ENCODE measurements at places on chromosomes 1 and 21. TPM values are rescaled to one million over a fixed set of nuclear protein-coding genes. Genes with fewer than 3 reads are reported as not detected.
A peak's percentile ranks its signal among the peaks of the same experiment; 100 is the strongest.

The IL10RB gene
- total RNA-seq, result 10.7 TPM

The OLFM3 gene
- not detected for total RNA-seq

The AADACL4 gene
- not detected for total RNA-seq

The PLA2G2A gene
- total RNA-seq, result 0.35 TPM

The FCRLA gene
- total RNA-seq, result not detected

DNA sequence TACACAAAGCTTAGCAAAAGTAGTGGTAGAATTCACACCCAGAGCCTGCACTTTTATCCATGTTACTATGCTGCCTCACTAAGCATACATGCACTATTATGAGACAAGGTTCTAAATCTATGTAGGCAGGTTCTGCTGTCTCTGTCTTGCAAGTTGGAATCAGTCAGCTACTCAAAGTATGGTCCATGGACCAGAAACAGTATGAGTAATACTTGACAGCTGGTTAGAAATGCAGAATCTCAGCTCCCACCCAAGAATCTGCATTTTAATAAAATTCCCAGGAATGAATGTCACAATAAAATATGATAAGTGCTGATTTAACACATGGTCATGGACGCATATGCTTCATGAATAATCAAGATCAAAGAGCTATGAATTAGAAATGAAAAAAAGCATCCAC lies 50.5 kb downstream of the DSCAM start:
- no peak for DNase-seq
- H3K27ac ChIP-seq, result no peak overlapping the region
- H3K4me1 ChIP-seq, result no peaks in the 10 kb centered on the region
- H3K36me3 ChIP-seq, result no peaks in the 10 kb centered on the region
- H3K27me3 ChIP-seq, result no peaks in the 10 kb centered on the region

GRCh38 chr1:174023440-174023839 lies 1.3 kb upstream of the RC3H1 start:
- no peaks in the 10 kb centered on the region for H3K36me3 ChIP-seq
- no peaks in the 10 kb centered on the region for H3K27me3 ChIP-seq
- H3K27ac ChIP-seq, result no peak overlapping the region
- H3K4me1 ChIP-seq, result peaks cover 35% of the 10 kb centered on the region

GRCh38 chr1:62436039-62436465 lies 797 bp upstream of the USP1 start:
- peaks cover 27% of the 10 kb centered on the region for H3K4me1 ChIP-seq
- no peaks in the 10 kb centered on the region for H3K27me3 ChIP-seq
- DNase-seq, result no peak
- H3K36me3 ChIP-seq, result no peaks in the 10 kb centered on the region
- peak overlapping the region; percentile 77 for H3K4me3 ChIP-seq

DNA sequence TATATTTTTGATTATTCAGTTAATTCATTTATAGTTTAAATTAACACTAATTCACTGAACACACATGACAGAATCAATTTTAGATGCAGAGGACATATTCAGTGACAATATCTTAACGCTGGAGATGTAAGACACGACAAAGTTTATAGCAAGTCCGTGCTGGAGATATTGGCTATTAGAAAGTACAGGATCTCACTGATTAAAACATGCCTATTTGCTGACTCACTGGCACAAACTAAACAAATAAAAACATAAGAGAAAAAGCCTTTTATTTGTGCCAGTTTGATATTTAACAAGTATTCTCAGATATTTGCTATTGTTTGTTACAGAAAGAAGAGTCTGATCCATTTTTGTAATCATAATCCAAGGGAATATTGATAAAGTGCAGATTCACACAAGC lies 1122.9 kb upstream of the B3GALT2 start:
- H3K36me3 ChIP-seq, result no peaks in the 10 kb centered on the region
- no peaks in the 10 kb centered on the region for H3K4me1 ChIP-seq
- no peak overlapping the region for H3K27ac ChIP-seq
- no peak overlapping the region for H3K4me3 ChIP-seq
- DNase-seq, result no peak

DNA sequence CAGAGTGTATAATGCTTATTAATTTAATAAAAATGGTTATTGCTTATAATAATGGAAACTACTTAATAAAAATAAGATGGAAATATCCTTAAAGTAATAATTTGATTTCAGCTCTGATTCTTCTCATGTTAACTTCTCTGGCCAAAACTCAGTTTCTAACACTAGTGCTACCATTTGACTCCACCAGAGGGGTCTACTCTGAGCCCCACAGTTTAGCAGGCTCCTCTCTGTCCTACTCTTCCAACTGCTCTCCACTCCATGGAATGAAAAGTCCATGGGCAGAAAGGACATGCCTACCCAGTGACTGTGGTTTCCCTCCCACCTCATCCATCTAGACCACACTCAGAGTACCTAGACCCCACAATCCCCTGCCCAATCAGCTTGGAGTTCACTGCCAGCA lies 489.1 kb upstream of the CAMK1G start:
- no peaks in the 10 kb centered on the region for H3K36me3 ChIP-seq
- no peaks in the 10 kb centered on the region for H3K4me1 ChIP-seq
- DNase-seq, result no peak
- no peak overlapping the region for H3K27ac ChIP-seq

- H3K4me1 ChIP-seq, result no peaks in the 10 kb centered on the region
- no peak overlapping the region for H3K4me3 ChIP-seq
- no peaks in the 10 kb centered on the region for H3K27me3 ChIP-seq
- H3K36me3 ChIP-seq, result no peaks in the 10 kb centered on the region
- no peak overlapping the region for H3K27ac ChIP-seq
Measured at GRCh38 chr1:237901299-237901934, 10.7 kb upstream of the ZP4 start.

GRCh38 chr1:223033658-223034057 lies 109.4 kb downstream of the TLR5 start:
- H3K27me3 ChIP-seq, result no peaks in the 10 kb centered on the region
- DNase-seq, result no peak
- H3K4me3 ChIP-seq, result no peak overlapping the region
- no peak overlapping the region for H3K27ac ChIP-seq
- no peaks in the 10 kb centered on the region for H3K4me1 ChIP-seq

- no peak overlapping the region for H3K4me3 ChIP-seq
- no peaks in the 10 kb centered on the region for H3K4me1 ChIP-seq
- no peak overlapping the region for H3K27ac ChIP-seq
Measured at GRCh38 chr1:172838680-172839313, 179.9 kb downstream of the FASLG start.

DNA sequence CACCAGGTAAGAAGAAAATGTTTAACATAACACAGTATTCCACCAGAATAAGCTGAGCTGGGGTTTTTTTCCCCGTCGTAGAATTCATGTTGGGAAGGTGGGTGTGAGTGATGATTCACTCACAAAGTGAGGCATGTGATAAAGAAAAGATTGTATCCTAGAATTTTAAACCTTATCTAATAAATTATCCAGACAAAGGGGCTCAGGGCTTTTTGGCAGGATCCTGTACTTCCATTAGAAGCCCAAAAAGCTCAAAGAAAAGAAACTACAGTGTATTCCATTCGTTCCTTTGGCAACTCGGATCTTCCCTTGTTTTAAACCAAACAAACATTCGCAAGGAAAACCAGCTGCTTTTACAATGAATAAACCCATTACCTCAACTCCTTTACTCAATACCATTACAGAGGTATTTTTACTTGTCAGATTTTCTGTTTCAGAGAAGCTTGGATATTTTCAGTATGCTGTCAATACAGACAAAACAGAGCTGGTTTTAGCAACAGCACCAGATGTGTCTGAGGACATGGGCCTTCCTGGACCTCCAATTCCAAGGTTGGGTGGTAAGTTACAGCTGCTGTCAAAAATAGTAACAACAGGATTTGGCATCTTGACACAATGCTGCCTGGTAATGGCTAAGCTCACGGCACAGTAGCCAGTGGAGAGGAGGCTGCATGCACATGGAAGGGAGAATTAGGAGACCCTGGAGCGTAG lies 159.9 kb upstream of the RUNX1 start:
- no peaks in the 10 kb centered on the region for H3K36me3 ChIP-seq
- peaks cover 21% of the 10 kb centered on the region for H3K27me3 ChIP-seq
- no peak for DNase-seq
- peaks cover 14% of the 10 kb centered on the region for H3K4me1 ChIP-seq

DNA sequence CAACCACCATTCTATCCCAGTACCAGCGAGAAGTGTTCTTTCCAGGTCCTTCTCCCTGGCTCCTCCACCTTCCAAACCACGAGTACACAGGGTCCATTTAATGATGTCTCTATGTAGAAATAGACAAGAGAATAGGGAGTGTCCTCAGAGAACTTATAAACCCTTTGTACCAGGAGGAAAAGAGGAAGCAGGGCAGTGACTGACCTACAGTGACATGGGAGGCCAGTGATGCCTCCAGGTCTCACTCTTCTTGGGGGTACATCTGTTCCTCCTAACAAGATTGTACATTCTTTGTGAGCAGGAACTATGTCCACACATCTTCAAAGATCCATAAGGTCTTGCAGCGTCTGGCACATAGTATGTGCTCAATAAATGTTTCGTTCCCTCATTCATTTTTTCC lies 18.7 kb upstream of the FMOD start:
- no peaks in the 10 kb centered on the region for H3K27me3 ChIP-seq
- DNase-seq, result no peak
- H3K4me3 ChIP-seq, result no peak overlapping the region
- H3K4me1 ChIP-seq, result no peaks in the 10 kb centered on the region
- H3K27ac ChIP-seq, result no peak overlapping the region

- peaks cover 11% of the 10 kb centered on the region for H3K4me1 ChIP-seq
- H3K27me3 ChIP-seq, result no peaks in the 10 kb centered on the region
- H3K4me3 ChIP-seq, result no peak overlapping the region
- DNase-seq, result no peak
Measured at GRCh38 chr1:236370420-236370819, 23.7 kb upstream of the EDARADD start.

DNA sequence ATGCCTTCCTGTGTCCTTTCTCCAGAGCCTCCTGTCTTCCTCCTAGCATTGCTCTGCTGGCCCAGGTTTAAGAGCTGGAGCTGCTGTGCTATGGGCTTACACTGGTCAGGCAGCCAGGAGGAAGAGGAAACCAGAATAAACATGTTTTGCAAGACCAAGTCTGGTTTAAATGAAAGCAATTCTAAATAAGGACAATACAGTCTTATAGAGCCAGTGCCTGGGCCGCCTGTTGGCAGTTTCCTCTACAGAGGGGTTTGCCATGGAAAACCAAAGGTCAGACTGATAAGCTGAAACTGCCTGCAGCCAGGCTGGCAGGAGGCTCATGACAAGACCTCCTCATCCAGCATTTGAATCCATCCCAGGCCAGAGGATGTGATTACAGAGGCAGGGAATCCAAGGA lies 92.9 kb upstream of the FGGY start:
- H3K4me3 ChIP-seq, result peak overlapping the region; percentile 15
- H3K27me3 ChIP-seq, result no peaks in the 10 kb centered on the region
- H3K4me1 ChIP-seq, result peaks cover 55% of the 10 kb centered on the region
- H3K36me3 ChIP-seq, result no peaks in the 10 kb centered on the region
- peak overlapping the region; percentile 55 for H3K27ac ChIP-seq
- peak; percentile 88 for DNase-seq

DNA sequence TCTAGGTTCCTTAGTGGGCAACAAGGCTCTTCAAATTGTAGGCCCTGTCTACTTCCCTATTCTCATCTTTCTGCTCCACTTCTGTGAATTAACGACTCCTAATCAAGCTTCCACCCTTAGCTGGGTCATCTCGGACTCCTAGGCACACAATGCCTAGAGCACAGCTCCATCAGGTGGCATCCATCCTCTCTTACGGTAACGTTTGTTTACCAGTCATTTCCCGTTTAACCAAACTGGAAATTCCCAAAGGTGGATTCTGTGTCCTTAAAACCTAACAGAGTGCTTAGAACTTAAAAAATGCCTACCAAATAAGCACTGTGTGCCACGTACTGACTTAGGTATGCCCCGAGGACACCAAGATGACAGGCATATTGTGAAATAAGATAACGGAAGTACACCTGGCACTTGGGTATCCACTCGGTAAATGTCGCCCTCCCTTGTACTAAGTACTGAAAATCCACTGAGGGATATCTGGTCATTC lies 1.5 kb downstream of the PARP1 start:
- H3K4me3 ChIP-seq, result peak overlapping the region; percentile 84
- DNase-seq, result peak; percentile 30
- H3K4me1 ChIP-seq, result peaks cover 55% of the 10 kb centered on the region
- no peaks in the 10 kb centered on the region for H3K27me3 ChIP-seq
- H3K36me3 ChIP-seq, result peaks cover 14% of the 10 kb centered on the region

DNA sequence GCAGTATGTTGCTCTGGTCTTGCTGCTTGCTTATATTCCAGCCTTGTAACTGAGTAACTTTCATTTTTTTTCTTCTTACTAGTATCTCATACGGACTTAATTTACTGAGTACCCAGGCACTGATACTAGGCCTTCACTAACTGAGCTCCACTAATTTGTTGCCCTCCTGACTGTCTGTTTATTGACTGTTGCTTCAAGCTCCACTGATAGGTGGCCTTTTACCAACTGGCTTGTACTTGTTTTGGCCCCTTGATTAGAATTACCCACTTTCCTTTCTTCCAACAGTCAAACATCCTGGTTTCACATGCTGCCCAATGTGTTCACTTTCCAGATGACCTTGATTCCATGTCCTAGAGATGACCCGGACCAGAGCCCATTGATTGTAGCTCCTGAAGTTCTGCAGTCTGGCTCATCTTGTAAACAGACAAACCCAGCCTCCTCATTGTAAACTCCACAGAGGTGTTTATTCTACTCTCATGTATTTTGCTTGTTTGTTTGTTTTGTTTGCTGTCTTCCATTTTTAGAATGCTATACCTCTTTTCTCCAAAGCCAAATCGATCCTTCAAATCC lies 27.7 kb downstream of the RGS1 start:
- H3K4me1 ChIP-seq, result peaks cover 9% of the 10 kb centered on the region
- H3K27me3 ChIP-seq, result no peaks in the 10 kb centered on the region
- H3K36me3 ChIP-seq, result no peaks in the 10 kb centered on the region
- H3K27ac ChIP-seq, result no peak overlapping the region
- no peak overlapping the region for H3K4me3 ChIP-seq

DNA sequence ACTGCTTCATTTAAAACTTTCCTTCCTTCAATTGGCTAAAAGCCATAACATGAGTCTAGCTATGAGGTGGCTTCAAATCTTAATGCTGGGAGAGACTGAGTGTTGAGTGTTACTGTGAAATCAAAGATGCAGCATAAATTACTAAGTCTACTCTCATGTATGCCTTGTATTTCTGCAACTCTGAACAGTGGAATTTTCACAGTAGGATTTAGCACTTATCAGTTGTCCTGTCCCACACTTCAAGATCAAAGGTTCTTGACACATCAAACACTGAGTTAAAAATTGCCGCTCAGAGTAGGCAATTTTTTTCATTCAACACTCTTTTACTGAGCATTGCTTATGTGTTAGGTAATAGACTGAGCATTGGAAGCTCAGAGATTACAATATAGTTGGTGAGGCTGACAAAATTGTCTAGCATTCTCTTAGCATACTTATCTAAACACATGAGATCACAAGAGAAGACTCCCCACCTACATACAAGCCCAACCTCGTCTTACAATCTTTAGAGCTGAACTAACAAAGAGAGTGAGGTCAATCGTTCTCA lies 56.4 kb upstream of the ADORA3 start:
- peak overlapping the region; percentile 59 for H3K27ac ChIP-seq
- peak; percentile 93 for DNase-seq
- H3K27me3 ChIP-seq, result no peaks in the 10 kb centered on the region
- no peaks in the 10 kb centered on the region for H3K36me3 ChIP-seq
- H3K4me3 ChIP-seq, result no peak overlapping the region
